ENCODE measurements at places on chromosomes 3 and 15.

- no peak for DNase-seq
Measured at GRCh38 chr3:154273381-154273780, 50.9 kb downstream of the DHX36 start.

DNA sequence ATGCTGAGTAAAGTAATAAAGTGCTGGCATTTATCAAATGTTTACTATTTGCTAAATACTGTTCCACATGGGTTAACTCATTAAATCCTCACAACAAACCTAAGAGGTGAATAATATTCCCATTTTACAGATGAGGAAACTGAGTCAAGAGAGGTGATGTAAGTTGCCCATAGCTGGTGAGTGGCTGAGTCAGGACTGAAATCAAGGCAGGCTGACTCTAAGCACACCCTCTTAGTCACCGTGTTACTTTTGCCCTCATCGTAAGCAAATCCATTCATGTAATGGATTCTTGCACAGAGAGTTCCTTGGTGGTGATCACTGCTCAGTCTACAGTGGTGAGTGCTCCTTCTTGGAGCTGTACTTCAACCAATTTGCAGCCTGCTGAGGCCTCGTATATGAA is 28.9 kb upstream of the PTX3 start:
- DNase-seq: no peak

DNA sequence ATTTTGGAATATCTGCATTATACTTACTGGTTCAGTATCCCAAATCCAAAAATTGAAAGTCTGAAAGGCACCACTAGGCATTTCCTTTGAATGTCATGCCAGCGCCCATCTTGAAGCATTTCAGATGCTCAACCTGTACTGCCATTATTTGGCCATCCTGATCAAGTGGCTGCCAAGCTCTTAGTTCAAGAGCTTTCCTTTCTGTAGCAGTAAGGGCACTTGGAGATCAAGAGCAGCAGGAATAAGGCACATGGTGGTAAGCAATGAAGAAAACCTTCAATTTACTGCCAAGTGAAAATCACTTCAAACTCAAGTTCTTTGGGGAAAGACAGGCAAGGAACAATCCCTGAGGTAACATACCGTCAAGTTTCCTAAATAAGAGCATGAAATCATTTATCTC is 10.0 kb downstream of the RHOA start:
- no peak for DNase-seq

DNA sequence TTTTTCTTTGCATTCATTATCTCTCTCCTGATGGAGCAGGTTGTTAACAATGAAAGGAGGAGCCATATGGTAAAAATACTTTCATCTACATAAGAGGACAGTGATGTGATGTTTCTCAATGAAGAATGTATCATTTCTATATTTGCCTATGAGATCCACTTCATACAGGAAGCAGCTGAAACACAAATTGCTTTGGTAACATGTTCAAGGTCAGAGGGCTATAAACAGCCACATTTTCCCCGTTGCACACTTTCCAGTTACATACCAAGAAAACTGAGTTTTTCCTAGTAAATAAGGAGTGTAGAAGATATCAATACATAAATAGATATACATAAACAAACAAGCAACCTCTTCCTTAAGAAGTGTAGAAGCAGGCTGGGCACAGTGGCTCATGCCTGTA is 32.6 kb upstream of the GYG1 start:
- DNase-seq: no peak

- peak; percentile 88 for DNase-seq
Measured at GRCh38 chr3:49339941-49340800, at the start of gene USP4. Gene USP4, minus strand, starts transcription at chr3:49340053. Its CDS starts 29 bp downstream, at chr3:49340024.

DNA sequence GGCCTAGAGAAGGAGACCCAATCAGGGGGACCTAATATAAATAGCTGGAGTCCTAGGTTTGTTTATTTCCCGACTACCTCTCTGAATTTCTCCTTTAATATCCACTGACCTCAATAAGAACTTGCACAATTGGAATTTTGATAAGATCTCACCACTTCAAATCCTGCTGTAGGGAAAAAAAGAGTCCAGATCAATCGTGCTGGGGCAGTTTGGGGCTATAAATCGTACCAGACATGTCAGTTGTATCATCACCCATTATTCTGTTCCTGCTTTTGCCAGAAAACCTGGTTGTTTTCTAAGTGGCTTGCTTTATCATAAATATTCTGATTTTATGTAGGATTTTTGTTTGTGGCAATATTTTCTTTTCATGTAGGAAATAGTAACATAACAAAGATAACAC is 281.3 kb downstream of the DIPK2A start:
- DNase-seq: no peak

DNA sequence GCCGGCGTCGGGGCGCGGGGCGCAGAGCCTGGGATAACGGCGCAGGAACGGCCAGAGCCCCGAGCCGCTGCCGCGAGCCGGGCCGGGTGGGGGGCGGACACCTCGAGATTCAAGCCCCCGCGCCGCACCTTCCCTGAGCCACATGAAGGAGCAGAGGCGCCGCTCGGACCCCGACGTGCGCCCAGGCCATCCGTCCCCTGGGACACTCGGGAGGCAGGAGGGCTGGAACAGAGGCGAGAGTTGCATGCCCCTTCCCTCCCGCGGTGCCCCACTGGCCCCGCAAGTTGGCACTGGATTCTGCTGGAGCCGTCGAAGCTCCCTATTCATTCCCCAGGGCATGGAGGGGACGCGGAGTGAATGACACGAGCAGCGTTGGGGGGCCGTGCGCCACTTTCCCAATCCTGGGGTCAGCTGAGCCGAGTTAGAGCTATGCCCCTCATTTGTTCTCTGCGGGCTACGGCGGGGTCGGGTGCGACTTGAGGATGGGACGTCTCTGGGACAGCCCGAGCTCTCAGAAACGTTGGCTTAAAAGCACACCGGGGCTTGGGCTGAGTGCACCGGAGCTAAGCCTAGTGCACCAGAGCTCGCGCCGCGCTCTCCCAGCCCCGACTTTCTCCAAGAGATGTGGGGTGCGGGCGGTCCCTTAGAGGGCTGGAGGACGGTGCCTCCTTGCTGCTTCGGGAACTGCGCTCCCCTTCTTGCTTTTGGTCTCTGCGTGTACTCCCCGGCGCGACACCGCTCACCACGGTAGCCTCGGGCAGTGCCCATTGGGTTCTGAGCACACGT is 588 bp downstream of the SLC6A1 start:
- DNase-seq: no peak

DNA sequence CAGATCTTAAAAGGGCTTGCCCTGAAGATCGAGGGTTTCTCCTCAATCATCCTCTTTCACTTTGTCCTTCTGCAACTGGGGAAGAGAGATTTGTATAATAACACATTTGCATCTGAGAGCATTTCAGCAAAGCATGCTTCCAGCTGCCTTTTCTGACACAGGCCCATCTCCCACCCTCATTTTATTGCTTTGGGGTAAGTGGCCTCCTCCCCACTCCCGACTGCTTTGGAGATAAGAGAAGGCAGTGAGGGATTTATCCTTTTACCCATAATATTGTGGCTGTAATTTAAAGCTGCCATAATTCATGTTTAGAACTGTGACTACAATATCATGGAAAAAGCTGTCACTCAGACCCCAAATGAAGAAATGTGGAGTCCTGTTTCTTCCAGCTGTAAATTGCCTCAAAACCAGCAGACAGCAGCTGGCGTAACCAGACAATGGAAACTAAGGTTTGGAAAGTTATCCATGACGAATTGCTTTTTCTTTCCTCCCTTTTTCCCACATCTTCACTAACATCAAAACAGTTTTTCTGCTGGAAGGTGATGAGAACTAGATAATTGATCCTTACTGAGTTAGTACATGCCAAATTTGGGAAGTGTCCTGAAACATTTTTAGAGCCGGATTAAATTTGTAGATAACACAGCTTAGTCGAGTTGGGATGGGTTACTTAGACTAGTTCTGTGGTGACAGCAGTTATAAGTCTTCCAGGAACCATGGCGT is 104.2 kb upstream of the PFN2 start:
- no peak for DNase-seq

DNA sequence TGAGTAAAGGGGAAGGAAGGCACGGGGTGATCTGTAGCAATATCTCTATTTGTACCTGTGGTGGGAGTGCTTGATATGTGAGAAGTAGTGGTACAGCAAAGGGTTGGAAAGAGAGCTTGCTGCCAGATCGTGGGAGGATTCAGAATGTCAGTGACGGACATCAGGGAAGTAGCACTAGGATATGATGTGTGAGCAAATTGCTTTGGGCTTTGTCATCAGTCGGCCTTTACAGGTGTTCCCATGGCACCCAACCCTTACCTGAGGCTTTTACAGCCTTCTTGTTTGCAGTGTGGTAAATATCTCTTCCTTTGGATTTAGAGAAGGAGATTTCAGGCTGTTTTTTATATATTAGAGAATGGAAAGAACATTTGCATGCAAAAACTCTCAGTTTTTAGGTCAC is 29.8 kb downstream of the IL1RAP start:
- no peak for DNase-seq

GRCh38 chr3:16048435-16049318 is 125.8 kb upstream of the GALNT15 start:
- peak; percentile 67 for DNase-seq

DNA sequence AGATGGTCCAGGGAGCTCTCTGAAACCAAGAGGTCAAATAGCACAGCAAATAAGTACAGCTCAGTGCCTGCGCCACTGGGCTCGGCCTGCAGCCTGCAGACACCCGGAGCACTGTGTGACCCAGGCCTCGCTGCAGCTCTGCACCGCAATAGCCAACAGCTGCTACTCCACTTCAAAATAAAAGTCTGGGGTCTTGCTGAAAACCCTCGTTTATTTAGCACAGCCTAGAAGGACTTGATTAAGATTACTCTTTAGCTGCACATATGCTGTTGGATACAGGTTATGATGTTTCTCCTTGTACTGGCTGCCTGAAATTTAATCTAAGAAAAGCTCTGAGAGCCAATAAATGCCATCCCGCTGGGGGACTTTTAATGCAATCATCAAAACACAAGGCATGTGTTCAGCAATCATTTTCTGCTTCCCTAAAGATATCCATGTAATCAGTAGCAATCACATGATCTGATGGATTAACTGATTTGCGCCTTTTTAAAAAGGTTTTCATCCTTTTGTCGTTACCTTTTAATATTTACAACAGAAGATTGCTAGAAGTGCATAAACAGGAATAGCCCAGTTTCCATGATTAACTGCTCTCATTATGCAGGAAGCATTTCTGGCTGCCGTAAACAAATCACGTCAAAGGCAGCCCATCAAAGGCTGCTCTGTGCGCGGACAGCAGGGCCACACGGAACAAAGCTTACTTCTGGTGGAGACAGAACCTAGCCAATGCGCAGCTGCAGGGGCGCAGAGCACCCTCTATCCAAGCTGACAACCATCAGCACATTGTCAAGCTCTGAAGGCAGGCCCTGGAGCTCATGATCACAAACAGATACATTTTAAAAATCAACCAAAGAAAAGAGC is 58.8 kb downstream of the CLASP2 start:
- DNase-seq: peak; percentile 60

- DNase-seq: no peak
Measured at GRCh38 chr3:43907508-43907858, 216.7 kb downstream of the ABHD5 start.

DNA sequence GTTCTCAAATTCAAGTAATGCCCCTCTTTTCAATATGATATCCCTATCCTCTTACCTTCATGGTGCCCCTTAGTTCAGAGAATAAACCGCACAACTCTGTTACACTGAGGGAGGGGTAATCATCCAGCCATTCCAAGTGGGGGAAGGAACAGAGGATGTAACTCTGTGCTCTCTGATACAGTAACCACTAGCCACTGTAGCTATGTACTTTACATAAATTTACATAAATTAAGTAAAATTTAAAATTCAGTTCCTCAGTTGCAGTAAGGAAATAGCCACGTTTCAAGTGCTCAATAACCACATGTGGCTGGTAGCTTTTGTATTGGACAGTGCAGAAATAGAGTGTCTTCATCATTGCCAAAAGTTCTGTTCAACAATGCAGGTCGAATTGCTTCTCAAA is 90.8 kb downstream of the ANXA2 start:
- DNase-seq: no peak

DNA sequence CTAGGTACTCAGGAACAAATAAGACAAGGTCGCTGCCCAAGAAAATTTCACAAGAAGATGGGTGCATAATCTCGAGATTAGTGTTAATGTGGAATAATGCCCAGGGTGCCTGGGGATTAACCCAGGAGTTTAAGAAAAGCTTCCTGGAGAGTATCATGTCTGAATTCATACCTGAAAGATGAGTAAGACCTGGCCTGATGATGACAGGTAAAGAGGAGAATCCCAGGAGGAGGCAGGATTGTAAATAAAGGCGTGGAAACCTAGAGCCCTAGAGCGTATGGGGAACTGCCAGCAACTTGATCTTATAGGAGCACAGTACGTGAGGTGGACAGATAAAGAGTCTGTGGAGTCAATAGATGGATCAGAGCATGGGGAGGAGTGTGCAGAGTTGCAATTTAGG is 43.0 kb downstream of the ARRDC4 start:
- DNase-seq: no peak

- no peak for DNase-seq
Measured at GRCh38 chr3:53484984-53485383, 9.4 kb upstream of the CACNA1D start.

GRCh38 chr15:41866263-41866703 is 27.6 kb downstream of the SPTBN5 start:
- no peak for DNase-seq

DNA sequence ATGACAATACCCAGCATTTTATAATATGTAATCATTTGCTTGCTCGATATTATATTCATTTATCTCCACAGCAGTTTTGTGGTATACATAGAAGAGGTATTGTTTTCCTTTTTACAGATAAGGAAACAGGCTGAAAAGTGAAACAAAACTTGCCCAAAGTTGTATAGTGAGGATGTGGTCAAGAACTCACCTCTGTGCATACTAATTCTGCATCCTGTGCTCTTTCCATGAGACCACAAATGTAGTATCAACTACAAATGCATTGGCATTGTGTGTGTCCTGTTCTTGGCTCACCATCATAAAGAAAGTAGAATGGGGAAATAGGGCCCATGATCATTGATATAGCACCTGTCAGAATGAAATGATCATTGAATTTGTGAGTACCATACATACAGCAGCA is 167.3 kb downstream of the NECTIN3 start:
- no peak for DNase-seq

- DNase-seq: no peak
Measured at GRCh38 chr3:55675478-55675877, 188.4 kb upstream of the WNT5A start.

DNA sequence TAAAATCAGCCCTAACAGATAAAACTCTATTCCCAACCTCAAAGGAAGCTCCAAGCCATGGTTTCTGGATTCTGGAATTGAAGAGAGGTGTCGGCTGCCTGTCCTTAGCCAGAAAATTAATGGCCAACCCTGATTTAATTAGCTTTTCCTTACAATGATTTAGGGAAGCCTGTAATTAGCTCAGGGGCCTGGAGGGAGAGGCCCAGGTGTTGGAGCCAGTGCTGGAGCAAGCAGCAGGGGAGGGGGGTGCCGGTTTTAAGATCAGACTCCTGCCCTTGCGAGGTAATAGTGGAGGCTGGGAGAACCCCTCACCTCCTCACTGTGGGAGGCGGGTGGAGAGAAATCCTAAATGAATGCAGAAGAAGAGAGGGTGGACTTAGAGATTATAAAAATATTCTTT is 14.7 kb upstream of the ATP2B2 start:
- no peak for DNase-seq

- DNase-seq: peak; percentile 41
Measured at GRCh38 chr3:104628185-104628789, 738.4 kb upstream of the ALCAM start.

GRCh38 chr3:101845425-101845824 is 3.9 kb upstream of the NFKBIZ start:
- no peak for DNase-seq
